Sciatic nerve (tissue), 2 donors: ENCODE measurements at places on chromosomes 3 and 15.

GRCh38 chr15:81297603-81298575 lies 26.1 kb downstream of the STARD5 start:
- no peak for DNase-seq

DNA sequence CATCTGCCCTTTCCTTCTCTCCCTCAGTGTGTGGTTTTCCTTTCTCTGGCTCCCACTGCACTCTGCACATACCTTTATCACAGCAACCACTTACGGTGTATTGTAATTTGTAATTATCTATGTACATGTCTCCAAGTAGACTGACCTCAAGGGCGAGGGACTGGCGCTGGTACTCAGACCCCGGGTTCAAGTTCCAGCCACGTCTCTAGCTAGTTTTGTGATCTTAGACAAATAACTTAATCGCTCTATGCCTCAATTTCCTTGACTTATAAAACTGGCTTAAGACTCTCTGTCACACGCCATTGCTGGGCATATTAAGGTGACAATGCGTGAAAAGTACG lies 607 bp upstream of the SENP2 start:
- DNase-seq, result no peak

GRCh38 chr15:86333819-86334218 lies 254.1 kb downstream of the AGBL1 start:
- DNase-seq, result no peak

- DNase-seq, result no peak
Observed at GRCh38 chr3:198071602-198072287, 111.7 kb downstream of the LMLN start.

DNA sequence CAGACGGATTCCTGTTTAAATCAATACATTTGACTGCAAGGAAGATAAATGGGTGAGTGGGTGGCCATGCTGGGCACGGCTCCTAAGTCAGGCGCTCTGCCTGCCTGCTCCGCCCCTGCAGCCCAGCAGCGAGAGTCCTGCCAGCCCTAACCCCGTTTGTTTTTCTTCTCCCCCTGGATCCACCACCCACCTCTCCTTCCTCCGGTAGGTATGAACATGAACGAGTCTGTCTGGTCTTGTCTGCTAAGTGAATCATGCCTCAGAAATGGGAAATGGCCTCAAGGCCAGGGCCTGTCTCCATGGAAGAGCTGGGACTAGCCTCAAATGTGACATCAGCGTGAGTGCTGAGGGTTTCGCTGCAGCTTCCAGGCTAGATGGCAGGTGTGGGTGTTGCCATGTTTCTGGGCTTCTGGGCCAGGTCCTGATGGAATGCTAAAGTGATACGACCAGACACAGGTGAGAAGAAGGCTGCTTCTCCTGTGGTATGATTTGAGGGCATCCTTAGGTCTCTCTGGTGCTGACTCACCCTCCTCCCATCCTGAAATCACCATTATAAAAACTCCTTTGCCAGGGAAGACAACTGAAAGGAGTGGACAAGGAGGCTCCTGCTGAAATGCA lies 5.6 kb upstream of the FEM1B start:
- DNase-seq, result no peak

DNA sequence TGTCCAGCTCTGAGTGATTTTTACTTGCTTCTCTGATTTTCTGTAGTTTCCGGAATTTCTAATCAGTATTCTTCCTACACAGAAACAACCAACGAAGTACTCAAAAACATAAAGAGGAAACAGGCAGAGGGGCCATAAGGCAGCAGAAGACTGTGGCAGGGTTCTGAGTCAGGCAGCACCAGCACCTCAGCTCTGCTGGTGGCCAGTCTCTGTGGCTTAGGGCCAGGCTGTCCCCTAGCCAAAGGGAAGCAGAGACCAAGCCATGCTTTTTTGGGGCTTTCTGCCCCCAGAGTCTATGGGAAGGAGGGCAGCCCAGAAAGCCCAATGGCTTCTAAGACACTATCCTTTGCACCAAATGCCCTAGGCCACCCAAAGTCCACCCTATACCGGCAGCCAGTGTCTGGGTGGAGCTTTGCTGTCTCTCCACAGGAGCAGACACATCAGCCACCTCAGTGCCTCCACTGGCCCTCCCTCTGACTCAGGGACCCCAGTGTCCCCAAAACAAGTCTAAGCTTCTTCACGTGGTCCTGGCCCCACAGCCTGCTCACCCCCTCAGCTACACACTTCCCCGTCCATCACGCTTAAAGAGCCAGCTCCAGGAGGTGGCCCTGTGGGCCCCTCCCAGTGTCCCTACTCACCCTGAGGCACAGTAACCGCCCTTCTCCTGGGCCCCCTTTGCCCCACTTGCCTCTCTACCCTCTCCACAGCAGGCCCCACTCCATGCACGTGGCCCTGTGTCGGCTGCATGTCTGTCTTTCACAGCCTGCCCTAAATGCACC lies 46.2 kb downstream of the CCDC12 start:
- DNase-seq, result peak; percentile 52

GRCh38 chr15:25439369-25439836 lies 579 bp upstream of the UBE3A start:
- DNase-seq, result no peak

DNA sequence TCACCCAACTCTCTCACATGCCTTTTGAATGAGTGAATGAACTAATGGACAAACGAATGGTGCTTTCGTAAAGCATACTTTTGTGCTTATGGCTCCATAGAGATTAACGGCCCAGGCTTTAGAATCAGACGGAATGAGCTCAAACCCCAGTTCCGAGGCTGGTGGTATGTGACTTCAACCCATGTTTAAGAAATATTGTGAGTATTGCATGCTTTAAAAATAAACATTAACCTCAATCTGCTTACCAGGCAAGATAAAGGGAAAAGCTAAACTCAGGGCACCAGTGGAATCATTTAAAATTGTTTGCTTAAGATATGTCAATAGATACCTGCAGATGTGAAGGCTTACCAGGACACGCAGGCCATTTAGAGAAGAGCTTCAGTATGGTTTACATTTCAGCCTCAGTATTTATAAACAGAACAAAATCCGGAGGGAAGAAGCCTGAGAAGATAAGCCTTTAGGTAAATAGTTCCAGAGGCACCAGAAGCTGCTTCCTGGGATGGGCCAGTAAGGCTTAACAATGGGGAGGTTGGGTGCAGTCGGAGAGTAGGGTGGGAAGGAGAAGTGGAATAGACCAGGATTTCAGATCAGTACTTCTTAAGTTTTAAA lies 186.4 kb downstream of the ADAMTS9 start:
- no peak for DNase-seq

DNA sequence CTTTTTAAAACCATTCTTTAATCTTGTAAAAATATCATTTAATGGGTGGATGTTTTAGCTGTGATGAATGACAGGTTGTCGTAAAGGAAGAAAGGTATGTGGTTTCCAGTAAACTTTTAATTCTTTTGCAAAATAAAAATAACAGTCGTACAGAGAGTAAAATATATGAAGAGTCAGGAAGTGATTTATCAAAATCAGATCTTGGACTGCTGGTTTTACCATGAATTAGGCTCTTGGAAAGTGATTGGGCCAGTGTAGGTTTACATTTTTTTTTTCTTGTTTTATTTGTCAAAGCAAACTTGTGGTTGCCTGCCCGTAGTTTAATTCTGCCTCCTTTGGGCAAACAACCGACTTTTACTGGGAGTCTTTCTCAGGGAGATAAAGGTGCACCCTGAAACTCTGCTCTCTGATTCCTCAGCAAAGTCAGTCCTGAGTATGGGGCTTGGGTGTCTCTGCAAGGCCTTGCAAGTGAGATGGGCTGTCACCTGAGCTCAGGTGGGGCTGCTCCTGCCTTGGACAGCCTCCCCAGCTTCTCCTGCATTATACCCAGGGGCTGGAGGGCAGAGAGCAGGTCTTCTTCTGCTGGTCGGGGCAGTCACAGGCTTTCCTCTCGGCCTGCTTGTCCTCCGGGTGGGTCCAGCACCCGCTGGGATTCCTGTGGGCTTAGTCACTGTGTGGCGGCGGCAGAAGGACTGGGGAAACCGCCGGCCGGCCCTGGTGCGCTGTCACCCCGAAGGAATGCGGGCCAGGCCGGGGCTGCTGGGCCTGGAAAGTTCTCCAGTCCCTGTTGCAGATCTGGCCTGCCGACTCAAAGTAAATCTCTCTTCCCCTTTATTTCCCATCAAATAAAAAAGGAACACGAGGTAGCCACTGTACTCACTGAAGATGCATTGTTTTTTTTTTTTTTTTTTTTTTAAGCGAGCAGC lies 79.0 kb downstream of the IGF1R start:
- DNase-seq, result peak; percentile 83

DNA sequence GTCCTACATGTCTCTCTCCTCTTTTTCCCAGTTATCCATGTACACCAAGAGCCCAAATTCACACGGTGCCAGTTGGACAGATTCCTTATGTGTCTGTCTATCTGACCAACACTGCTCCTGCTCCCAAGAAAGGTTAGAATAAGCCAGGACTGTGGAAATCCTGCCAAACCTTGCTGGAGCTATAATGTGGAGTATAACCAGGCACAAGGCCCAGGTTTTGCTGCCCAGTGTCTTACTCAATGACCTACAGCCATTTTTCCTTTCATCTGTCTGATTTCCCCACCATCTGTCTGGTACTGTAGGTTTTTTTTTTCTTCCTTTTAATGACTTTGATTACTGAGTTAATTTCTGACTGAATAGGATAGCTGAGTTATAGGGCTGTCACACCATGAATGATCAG lies 26.5 kb upstream of the MINDY4B start:
- no peak for DNase-seq

DNA sequence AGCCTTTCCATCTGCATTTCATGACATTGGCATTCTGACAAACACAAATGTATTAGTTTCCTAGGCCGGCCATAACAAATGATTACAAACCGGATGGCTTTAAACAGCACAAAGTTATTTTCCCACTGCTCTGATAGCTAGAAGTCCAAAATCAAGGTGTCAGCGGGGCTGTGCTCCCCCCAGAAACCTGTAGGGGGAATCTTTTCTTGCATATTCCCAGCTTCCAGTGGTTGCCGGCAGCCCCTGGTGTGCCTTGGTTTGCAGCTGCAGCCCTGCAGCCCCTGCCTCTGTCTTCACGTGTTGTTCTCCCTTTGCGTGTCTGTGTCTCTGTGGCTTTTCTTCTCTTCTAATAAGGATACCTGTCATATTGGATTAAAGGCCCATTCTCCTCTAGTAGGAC lies 79.0 kb upstream of the CDV3 start:
- no peak for DNase-seq

DNA sequence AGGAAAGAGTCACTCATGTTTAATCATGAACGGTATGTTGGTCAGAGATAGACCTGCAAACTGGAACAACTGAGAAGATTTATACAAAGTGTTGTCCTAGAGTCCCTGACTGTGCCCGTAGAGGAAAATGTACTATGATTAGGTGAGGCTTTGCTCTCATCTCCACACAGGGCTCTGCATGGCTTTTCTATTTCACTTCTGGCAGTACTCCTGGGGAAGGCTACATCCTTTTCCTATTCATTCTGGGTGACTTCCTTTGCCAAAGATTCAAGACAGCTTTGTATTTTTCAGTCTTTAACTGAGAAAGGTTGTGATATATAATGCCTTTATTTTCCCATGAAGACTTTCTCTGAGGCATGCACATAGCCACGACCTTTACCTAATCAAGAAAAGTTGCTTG lies 414.7 kb downstream of the ZBTB20 start:
- no peak for DNase-seq

- peak; percentile 74 for DNase-seq
Observed at GRCh38 chr3:11601446-11602238, 42.1 kb downstream of the VGLL4 start.

GRCh38 chr3:157387708-157388435 lies 48.8 kb upstream of the PTX3 start:
- DNase-seq, result no peak

- DNase-seq, result no peak
Observed at GRCh38 chr15:98035134-98035533, 74.6 kb downstream of the ARRDC4 start.

- no peak for DNase-seq
Observed at GRCh38 chr15:69704229-69704628, 251.6 kb downstream of the RPLP1 start.

GRCh38 chr15:75583701-75584100 lies 4.6 kb upstream of the PTPN9 start:
- DNase-seq, result no peak

DNA sequence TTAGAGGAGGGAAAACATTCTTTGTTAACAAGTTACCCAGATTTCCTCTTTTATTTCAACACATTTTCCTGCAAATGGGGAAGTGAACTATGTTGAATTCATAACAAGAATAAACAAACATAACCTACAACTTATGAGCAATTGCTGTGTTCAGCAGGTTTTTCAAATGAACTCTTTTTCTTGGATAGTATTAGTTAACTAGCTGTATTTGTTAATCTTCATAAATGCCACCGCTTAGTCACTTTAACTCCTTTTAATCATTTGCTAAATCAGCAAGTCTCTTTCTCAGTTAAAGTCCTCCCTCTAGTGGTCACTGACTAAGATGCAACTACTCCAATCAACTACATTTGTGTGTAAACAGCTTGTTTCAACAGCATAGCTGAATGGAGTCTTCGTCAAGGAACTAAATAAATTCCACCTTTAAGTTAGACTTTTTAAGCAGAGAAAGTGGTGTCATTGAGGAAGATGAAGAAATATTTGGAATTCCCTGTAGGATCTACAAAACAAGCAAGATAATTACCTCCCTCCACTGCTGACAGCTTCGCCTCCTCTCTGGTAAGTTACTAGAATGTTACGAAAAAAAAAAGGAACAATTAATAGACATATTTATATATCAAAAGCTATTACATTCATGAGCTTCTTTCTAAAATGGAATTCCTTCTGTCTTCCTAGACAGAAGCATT lies 1122.0 kb downstream of the ROBO1 start:
- no peak for DNase-seq

- no peak for DNase-seq
Observed at GRCh38 chr15:83404121-83404520, 43.0 kb upstream of the SH3GL3 start.

GRCh38 chr3:59483191-59483590 lies 433.4 kb upstream of the CFAP20DC start:
- no peak for DNase-seq

- no peak for DNase-seq
Observed at GRCh38 chr3:3278073-3278472, 98.6 kb upstream of the CRBN start.

GRCh38 chr3:65444447-65444815 lies 594.3 kb downstream of the MAGI1 start:
- DNase-seq, result no peak

DNA sequence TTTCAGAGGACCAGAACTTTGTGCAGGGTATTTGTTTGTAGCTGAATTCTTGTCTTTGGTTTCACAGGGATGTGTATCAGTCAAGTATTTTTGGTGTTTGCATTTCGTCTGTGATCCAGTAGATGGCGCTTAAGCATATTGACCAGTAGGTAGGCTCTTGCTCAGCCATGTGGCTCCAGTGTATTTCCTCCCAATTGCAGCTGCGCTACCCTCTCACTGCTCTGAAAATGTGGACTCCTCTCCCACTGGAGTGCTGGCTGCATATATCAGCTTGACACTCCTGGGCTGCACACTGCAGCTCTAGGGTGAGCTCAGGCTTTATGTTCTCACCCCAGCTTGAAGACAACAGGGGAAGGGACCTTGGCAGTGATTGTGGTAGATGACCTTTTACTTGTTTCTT lies 1264.3 kb upstream of the ALCAM start:
- DNase-seq, result no peak

GRCh38 chr3:264394-265156 lies 68.0 kb downstream of the CHL1 start:
- DNase-seq, result no peak

- no peak for DNase-seq
Observed at GRCh38 chr15:42471002-42471401, 19.9 kb downstream of the ZNF106 start.

- DNase-seq, result no peak
Observed at GRCh38 chr3:14262212-14262611, 83.6 kb downstream of the LSM3 start.
